Thyroid gland (tissue), 4 donors: ENCODE measurements at places on chromosomes 1 and 21.

DNA sequence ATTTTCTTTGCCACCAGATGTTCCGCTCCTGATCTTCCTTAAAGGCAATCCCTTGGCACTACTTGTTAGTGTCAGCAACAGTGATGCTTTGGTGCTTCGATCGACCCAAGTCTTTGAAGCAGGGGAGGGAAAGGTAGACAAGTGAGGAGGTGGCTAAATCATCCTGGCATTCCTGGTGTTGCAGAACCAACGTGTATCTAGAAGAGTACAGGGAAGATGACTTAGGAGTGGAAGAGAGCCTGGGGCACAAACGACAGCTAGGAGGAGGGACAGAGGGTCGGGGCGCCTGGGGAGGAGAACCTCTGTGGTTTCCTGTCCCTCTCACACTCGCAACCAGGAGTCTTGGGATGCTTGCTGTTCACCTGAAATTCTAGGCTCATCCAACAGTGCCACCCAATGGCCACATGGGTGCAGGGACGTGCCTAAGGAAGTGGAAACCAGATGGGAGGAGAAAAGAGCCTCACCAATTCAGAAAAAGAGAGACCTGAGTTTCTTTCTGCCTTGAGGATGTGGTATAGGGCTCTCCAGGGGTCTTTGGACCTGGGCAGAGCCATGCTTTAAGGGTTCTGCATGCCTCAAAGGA, 9.5 kb upstream of the KCNA2 start:
- peak; percentile 77 for DNase-seq

- no peak for DNase-seq
Measured at GRCh38 chr1:53410100-53410541, 49.1 kb upstream of the DMRTB1 start.

- DNase-seq = no peak
Measured at GRCh38 chr21:33943293-33943692, 27.7 kb upstream of the ATP5PO start.

DNA sequence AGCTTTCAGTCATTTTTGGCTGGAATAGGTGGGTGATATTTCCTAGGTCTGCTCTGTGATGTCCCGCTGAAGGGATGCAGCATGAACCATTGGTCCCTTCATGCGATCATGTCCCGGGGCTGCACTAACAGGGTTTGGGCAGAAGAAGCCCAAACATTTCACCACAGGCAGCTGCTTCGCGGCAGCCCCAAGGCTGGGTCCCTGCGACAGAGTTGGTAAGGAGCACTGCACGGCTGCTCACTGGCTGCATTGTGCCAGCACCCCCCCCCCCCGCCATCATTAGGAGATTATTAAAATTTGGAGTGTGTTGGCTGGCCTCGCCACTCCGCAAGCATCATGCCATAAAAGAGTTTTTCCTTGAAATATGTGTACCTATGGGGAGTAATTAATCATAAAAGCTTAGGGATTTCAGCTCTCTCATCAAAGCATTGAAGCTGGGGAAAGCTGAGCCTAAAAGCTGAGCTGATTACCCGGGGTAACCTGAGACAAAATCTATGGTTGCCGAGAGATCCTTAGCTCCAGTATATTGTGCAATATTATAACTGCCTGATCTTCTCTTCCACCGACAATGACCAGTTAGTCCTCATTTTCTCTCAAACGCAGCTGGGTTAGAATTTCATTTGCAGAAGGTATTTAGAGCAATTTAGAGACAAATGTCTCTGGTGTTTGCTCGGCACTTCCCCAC, 62.5 kb downstream of the PEX14 start:
- DNase-seq = no peak

- peak; percentile 68 for DNase-seq
Measured at GRCh38 chr1:209207701-209208286, 375.7 kb upstream of the CAMK1G start.

DNA sequence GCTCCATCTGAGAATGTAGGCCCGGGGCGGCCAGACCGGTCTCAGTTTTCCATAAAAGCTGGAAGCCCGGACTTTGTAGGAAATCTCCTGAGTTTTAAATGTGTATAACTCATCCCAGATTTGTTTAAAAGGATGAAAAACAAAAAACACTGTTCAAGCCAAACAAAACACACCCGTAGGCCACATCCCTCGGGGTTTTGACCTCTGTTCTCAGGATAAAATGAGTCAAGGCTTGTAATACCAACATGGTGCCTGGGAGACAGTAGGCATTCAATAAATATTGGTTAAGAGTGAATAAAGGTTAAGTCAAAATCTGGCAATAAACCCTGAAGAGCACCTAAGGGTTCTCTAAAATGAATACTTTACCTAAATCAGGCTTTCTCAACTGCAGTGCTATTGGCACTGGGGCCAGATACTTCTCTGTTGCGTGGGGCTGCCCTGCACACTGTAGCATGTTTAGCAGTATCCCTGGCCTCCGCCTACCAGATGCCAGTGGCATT, 55.0 kb downstream of the KAZN start:
- DNase-seq = no peak

GRCh38 chr1:155526356-155526755, 36.2 kb downstream of the ASH1L start:
- DNase-seq = no peak

DNA sequence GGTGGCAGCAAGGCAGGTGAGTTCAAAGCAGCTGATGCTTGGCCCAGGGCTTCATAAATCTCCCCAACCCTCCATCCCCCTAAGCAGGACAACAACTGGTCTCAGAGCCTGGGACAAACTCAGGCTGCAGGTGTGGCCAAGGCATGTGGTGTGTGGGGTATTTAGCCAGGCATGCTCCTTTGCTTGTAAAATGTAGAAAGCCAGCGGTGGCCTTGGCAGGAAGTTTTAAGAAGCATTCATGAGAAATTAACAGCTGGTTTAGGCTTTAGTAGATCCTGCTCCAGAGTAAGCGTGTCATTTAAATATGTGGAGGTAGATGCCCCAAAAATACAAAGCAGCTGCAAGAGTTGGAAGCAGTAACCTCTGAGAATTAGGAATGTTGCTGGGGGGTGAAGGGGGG, 44.8 kb downstream of the NTPCR start:
- no peak for DNase-seq
